ENCODE measurements at places on chromosomes 16 and 17.

DNA sequence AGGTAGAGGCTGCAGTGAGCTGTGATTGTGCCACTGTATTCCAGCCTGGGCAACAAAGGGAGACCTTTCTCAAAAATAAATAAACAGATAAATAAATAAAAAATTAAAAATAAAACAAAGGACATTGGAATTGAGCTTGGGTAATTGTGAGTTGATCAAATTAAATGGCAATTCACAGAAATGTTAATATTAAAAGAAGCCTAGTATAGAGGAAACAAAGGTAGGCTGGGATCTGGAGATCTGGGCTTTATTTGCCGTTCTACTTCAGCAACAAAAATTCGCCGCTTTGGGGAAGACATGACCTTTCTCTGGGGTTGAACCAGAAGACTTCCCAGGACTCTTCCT, 332 bp upstream of the VPS25 start:
- no peak for DNase-seq

GRCh38 chr17:58312829-58313228, 15.8 kb downstream of the TSPOAP1 start:
- DNase-seq, result no peak

GRCh38 chr17:55659661-55660060, 63.0 kb downstream of the TMEM100 start:
- DNase-seq, result no peak

DNA sequence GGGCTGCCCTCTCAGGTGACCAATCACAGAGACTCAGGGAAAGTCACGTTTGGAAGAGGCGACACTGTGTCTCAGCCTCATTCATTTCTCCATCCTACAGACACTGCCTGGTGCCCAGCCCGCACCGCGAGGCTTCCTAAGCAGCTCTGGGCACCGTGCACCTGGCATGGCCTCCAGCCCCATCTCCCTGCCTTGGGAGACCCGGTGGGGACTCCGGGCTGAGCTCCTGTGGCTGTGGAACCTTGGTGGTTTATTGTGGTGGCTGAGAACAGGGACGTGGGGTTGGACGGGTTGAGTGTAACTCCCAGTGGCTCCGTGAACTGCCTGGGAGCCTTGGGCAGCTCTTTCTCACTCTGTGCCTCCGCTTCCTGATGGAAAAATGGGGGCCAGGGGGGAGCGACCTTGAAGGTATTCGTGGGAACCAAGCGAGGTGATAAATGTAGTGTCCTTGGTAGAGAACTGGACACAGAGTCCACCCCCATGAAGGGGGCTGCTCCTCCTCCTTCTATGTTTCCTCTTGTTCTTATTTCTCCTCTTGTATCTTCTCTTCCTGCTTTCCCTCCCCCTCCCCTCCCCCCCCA, 215.4 kb downstream of the SEC14L1 start:
- DNase-seq, result no peak

DNA sequence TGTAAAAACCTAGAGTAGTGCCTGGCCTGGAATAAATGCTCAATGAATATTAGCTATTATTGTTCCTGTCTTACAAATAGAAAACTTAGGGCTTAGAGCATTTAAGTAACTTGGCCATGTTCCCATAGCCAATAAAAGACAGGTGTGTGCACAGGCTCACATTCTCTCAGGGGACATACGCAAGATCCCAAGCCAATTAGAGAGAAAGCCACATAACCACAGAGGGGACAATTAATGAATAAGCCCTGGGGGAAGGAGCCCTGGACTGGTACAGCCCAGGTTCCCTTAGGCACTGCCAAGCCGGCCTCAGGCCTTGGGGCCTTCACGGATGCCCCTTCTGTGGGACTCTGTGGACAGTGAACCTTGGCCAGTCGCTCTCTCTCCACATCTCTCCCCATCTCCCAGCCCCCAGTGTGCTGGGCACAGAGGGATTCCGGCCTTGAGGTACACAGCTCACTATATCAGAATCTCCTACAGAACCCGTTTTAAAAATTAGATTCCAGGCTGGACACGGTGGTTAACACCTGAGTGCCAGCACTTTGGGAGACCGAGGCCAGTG, 27.3 kb upstream of the ABCC12 start:
- DNase-seq, result no peak

GRCh38 chr16:31105677-31106213, 2.4 kb upstream of the BCKDK start:
- DNase-seq, result peak; percentile 82

DNA sequence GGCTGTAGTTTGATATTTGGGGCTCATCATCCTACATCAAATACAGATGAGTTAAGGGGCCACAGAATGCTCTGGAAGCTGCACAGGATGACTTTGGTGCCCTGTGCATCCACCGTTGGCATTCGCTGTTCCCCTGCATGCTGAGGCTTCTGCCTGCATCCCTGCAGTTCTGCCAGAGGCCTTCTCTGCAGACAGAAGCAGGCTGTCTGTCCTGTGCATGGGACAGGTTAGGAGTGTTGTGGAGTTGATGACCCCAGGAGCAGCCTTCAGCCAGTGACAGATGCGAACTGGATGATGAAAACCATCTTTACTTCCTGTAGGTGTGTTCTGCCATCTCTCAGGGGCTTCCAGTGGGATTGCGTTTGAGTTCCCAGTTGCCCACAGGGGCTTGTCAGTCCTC, 13.6 kb upstream of the TNS4 start:
- no peak for DNase-seq

DNA sequence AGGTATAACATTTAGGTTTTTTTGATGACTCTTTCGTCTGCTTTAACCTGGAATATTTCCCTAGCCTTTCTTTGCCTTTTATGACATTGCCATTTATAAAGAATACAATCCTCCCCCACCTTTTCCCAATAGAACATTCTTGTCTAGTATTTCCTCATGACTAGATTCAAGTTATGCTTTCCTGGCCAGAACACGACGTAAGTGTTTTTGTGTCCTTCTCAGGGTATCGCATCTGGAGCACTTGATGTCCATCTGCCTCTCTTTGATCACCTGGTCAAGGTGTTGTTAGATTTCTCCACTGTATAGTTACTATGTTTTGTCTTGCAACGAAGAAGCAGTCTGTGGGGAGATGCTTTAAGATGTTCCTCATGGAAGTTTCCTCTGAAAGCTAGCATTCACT, 87.4 kb downstream of the MSI2 start:
- DNase-seq, result no peak

GRCh38 chr16:57372372-57373116, at the start of gene CX3CL1:
TSS of gene CX3CL1 (plus strand) at chr16:57372490. CDS start at chr16:57372569, 79 bp downstream.
- DNase-seq, result no peak

DNA sequence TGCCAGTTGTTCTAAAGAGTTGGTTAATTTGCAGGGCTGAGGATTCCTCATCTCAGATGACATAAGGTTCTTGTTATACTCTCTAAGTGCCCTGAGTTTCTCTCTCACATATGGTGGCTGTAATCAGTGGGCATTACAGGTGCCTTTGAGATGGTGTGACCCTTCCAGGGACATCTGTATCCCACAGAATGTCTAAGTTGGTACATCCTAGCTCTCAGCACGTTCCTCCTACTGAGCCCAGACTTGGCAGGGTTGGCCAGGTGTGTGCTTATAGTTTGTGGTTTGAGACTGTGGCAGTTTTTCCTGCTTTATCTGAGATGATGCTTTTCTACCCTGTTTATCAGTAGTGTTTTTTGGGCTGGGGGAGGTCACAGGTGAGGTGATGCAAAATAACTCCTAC, 36.3 kb downstream of the SPECC1 start:
- DNase-seq, result no peak

- DNase-seq, result no peak
Observed at GRCh38 chr17:57480438-57481196, 224.3 kb downstream of the MSI2 start.

- DNase-seq, result peak; percentile 87
Observed at GRCh38 chr16:30472328-30472942, at the start of gene ITGAL. TSS of gene ITGAL (plus strand) at chr16:30472742. CDS start at chr16:30472838, 96 bp downstream.

DNA sequence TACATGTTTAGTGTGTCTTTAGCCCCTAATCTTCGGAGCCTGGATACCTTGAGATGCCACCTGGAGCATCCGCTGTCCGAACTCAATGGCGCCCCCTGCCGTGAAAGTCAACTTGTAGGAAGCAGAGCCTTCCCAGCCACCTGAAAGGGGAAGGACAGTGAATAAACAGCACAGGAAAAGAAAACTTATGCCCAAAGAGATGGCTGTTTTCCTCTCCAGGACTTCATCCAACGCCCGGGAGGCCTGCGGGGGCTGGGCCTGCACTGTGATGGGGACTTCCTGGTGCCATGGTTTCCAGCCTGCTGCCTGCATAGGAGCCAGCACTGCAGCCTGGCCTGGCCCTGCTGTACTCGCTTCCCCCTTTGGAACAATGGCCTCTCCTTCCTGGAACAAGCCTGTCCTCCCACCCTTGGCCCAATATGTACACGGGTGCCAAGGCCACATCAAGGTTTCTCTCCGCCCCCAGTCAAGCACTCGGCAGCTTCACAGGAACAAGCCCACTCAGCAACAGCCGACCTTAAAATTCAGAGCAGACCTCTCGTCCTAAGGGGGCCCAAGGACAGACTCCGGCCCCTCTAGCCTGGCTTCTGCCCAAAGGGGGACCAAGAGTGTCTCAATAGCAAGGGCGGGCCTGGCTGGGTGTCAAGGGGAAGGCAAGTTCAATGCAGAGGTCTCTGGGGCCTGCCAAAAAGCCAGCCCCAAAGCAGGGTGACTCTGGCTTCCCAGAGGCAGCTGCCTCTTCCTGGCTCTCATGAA, 4.5 kb upstream of the UNC13D start:
- peak; percentile 84 for DNase-seq

Data from activated naive CD4-positive, alpha-beta T cell treated with Interleukin-2 at 50 U/mL for 16 hours (primary cell).